Thyroid gland (tissue), 4 donors: ENCODE measurements at places on chromosomes 11 and 22.

- no peaks in the 10 kb centered on the region for H3K27me3 ChIP-seq
- H3K4me1 ChIP-seq: peaks cover 11% of the 10 kb centered on the region
- H3K4me3 ChIP-seq: no peak overlapping the region
- no peak overlapping the region for H3K27ac ChIP-seq
These were observed 561.1 kb downstream of the MN1 start for GRCh38 chr22:27240298-27241075.

GRCh38 chr11:125211948-125212340 is 47.4 kb downstream of the PKNOX2 start:
- no peak for DNase-seq
- no peak overlapping the region for H3K27ac ChIP-seq
- H3K4me1 ChIP-seq: peaks cover 4% of the 10 kb centered on the region
- no peaks in the 10 kb centered on the region for H3K36me3 ChIP-seq

DNA sequence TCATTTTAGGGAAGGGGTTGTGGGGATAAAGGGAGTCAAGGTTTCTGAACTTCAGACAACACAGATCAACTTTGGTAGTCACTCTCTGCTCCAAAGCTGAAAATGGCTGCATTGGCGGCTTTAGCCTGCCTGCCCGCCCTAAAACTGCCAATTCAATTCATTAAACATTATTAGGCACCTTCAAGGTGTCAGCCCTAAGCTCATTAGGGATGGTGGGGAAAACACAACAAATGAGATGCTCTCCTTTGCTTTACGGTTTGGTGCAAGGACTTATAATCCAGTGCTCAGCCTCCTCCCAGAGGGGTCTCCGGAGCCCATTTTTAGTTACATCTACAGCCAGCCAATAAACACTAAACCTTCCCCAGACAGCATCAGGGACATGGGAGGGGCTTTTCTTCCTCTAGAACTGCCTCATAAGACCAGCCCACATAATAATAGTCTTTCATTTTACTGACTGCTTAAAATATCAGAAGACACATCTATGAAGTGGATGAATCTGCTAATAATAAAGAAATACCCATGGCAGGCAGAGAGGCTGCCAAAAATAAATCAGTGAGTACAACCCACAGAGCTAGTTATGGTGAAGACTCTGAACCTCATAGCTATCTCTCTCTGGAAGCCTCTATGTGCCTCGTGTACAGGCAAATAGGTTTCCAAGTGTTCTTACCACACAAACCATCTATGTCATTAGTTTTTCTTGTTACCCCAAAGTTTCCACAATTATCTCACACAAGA is 102.8 kb upstream of the NCAM1 start:
- H3K36me3 ChIP-seq: no peaks in the 10 kb centered on the region
- H3K27ac ChIP-seq: no peak overlapping the region
- H3K27me3 ChIP-seq: no peaks in the 10 kb centered on the region
- no peak overlapping the region for H3K4me3 ChIP-seq

DNA sequence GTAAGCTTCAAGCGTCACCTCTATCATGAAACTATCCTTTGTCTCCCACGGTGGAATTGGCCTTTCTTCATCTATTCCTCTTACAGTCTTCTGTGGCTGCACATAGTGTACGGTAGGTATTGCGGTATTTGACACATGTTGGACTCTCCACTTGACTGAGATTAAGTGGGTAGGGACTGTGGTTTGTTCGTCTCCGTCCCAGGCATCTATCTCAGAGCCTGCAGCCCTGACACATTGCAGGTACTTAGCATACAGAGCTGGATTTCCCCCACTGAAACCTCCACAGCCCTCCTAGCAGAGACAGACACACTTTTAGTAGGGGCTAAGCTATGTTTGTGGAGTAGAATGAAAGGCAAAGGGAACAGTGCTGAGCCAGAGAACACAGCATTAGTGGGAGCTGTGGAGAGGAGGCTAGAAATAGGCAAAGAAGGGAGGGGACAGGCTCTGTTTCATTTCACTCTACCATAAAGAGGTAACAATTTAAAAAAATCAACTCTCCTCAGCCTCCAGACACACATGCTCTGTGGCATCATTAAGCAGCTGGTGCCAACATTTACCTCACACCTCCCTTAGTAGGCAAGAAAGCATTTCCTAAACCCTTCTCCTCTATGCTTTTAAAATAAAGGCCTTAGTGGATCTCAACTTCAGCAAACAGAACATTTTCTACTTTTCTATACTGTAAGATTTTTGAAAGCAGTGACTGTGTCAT is 277.5 kb downstream of the KIRREL3 start:
- no peak overlapping the region for H3K4me3 ChIP-seq
- no peak for DNase-seq
- no peak overlapping the region for H3K27ac ChIP-seq
- H3K36me3 ChIP-seq: no peaks in the 10 kb centered on the region

GRCh38 chr22:50218153-50218995 is 17.6 kb downstream of the SELENOO start:
- no peaks in the 10 kb centered on the region for H3K27me3 ChIP-seq
- peaks cover 6% of the 10 kb centered on the region for H3K4me1 ChIP-seq
- no peak overlapping the region for H3K27ac ChIP-seq
- no peak for DNase-seq
- H3K36me3 ChIP-seq: peaks cover 53% of the 10 kb centered on the region

DNA sequence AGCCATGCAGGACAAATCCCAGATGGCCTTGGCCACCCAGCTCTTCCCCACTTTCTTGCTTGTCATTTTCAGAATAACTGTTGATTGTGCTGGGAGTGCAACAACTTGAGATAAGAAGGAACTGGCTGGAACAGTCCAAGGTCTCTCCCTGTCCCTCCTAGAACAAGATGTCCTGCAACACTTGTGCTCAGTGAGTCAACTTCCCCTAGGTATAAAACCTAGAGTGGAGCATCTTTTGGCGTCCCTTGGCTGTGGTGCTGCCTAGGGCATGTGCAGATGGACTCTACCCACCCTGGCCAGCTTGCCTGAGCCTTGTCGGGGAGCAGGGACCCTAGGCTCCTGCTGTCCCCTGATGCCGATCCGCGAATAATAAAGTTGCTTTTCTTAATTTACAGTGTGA is 86.0 kb upstream of the SLC22A12 start:
- no peak overlapping the region for H3K4me3 ChIP-seq
- H3K27ac ChIP-seq: no peak overlapping the region
- no peaks in the 10 kb centered on the region for H3K36me3 ChIP-seq
